ENCODE measurements at places on chromosomes 12 and 14.

- DNase-seq, result no peak
Observed at GRCh38 chr12:127238107-127238506, 1028.9 kb upstream of the TMEM132C start.

GRCh38 chr12:38149395-38150073 lies 167.0 kb upstream of the ALG10B start:
- no peak for DNase-seq

DNA sequence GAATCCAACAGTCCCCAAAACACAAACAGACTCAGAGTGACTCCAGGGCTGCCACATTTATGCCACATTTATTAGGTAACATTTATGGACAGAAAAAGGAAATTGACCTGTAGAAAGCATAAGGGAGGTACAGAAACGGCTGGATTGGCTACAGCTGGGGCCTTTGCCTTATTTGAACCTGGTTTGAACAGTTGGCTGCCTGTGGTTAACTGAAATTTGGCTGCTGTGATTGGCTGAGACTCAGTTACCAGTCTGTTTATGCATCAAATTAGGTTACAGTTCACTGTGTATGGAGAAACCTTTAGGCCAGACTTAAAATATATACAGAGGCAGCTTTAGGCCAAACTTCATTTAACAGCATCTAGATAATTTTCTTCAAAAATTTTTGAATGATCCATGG lies 27.8 kb upstream of the PCNX1 start:
- DNase-seq, result no peak

- DNase-seq, result no peak
Observed at GRCh38 chr12:93302331-93303229, 75.1 kb upstream of the NUDT4 start.

DNA sequence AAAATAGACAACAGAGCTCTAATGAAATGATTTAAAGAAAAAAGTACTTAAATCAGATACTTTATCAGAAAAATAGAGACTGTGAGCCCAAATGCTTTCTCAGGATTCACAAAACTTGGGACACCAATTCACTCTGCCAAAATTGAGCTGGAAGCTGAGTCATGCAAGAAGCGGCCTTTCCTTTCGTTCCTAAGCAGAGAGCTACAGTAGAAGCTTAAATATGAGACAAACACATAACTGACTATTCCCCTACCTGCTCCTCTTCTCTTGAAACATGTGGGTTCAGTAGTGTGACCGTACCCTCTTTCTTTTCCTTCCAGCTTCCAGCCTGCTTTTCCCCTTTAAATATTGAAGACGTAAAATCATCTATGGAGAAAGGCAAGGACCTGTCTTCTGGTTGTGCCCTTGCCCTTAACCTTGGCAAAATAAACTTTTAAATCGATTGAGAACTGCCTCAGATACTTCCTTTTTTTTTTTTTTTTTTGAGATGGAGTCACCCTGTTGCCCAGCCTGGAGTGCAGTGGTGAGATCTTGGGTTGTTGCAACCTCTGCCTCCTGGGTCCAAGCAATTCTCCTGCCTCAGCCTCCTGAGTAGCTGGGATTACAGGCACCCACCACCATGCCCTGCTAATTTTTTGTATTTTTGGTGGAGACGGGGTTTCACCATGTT lies 4.4 kb upstream of the SDS start:
- no peak for DNase-seq

DNA sequence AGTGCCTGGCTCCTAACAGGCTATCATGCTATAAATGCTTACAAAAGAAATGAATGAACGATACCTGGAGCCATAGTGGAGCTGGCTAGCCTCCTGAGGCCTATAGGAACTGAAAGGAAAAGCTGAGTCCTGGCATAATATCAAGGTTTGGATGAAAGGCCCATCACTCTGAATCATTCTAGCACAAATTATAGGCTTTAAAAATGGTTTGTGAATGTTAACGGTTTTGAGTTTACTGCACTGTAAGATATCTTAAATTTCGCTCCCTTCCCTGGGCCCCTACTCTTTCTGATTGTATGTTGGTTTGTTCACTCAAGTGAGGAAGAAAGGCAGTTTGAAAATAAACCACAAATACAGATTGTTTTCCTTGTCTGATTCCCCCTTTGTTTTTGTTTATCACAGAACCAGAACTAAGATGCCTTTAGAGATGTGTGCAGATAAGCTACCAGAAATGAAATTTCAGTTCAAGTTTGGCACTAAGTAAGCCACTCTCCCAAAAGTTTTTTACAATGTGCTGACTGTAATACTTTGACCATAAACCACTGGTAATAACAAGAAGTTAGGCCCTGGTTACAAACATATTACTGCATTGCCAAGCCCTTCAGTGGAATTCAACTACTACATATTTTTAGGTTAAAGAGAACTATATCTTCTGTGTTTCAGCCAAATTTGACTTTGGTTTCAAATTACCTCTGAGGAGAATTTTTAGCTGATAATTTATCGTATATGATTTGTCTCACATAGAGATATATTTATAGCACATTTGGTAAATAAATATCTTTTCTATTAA lies 89.5 kb downstream of the ALX1 start:
- DNase-seq, result no peak

- no peak for DNase-seq
Observed at GRCh38 chr14:103127861-103128598, 4.8 kb downstream of the TNFAIP2 start.

DNA sequence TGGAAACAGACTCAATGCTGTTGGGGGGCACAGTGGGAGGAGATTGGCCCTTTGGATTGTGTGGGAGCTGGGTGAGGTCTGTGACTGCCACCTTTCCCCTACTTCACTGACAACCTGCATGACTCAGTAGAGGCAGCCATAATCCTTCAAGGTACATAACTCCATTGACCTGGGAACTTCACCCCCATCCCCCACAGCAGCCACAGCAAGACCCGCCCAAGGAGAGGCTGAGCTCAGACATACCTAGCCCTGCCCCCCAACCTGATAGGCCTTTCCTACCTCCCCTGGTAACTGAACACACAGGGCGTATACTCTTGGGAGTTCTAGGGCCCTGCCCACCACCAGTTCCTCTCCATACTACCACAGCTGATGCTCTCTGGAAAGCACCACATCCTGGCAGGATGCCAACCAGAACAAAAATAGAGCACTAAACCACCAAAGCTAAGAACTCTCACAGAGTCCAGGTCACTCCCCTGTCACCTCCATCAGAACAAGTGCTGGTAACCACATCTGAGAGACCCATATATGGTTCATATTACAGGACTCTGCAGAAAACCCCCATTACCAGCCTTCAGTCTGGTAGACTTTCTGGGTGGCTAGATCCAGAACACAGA lies 703.9 kb downstream of the FSCB start:
- no peak for DNase-seq

GRCh38 chr12:19659086-19659485 lies 219.8 kb downstream of the AEBP2 start:
- DNase-seq, result no peak

DNA sequence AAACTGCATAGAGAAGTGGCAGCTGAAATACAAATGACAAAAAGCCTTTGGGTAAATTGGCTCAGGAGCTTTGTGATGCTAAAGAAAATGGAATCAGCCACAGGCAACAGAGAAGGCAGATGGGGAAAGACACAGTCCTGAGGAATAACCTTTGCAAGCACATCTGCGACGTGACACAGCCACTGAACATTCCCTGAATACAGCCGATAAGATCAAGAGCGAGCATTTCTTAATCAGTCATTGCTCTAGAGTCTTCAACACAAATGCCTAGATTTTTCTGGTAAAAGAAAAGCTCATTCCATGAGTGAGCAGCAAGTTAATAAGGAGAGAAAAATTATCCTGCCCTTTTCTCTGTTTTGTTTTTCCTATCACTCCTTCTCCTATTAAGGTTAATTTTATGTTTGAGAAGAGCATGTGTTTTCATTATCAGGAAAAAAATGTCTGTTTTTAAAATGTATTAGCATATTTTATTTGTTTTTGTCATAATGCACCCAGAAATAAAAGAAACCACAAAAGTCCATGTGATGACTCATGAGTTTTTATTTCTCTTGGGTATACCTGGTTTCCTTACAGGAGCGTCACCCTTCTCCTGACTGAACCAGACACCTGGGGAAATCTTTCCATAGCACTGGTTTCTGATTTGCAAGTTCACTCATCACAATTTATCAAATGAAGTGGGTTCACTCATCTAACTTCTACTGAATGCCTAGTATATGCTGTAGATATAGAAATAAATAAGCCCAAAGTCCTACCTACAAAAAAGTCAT lies 45.4 kb upstream of the PCED1B start:
- no peak for DNase-seq

DNA sequence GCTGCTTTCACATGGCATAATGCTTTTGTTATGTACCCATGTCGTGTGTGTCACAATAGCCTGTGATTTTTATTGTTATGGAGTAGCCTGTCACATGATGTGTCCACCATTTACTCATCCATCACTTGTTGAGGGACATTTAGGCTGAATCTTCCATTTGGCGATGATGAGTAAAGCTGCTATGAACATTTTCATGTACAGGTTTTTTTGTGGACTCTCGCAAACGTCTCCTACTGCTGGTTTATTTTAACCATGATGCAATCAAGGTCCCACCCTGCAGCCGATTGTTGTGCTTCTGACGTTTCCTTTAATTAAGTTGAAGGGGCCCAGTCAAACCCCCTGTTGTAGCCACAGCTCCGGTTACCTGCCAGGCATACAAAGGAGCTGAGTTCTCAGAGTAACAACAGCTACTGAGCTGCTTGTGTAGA lies 63.2 kb downstream of the ZNF664 start:
- no peak for DNase-seq

DNA sequence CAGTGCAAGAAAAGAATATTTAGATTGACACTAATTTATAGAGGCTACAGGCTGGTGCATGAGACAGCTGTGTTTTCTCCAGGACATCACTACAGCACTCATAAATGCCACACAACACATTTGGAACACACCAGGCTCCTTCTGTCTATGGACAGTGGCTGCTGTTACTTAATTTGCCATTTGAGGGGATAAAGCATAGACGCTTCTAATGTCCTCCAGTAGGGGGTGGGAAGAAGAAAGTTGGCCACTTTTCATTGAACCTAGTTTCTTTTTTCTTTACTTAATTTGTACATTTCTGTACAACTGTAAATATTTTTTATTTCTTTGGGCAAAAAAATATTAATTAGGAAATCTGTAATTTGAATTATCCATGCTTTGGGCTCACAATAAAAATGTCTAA lies 12.4 kb upstream of the RTN1 start:
- DNase-seq, result no peak

DNA sequence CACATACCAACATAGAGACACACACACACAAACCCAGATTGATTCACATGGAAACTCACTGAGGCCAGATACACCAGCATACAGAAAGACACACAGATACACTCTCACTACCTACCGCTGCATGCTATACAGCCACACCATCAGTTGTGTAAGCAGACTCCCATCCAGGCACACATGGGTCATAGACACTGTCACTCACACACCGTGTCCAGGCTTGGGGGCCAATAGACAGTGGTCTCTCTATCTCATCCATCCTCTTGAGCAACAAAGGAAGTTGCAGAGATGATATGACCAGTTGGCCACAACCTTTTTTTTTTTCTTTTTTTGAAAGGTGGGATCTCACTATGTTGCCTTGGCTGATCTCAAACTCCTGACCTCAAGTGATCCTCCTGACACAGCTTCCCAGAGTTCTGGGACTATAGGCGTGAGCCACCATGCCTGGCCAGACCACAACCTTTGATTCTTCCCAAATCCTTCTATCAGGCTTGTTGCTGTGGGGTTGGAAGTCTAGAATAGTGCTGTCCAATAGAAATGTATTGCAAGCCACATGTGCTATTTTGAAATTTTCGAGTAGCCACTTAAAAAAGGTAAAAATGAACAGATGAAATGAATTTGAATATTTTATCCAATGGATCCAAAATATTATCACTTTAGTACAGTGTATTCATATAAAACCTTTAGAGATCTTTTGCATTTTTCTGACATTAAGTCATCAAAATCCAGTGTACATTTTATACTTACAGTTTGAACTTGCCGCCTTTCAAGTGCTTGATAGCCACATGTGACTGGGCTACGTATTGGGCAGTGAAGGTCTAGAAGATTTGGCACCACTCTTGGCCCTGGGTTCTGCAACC lies 7.4 kb downstream of the LRP1-AS start:
- DNase-seq, result no peak

GRCh38 chr12:91704446-91704845 lies 441.2 kb downstream of the BTG1 start:
- no peak for DNase-seq

- DNase-seq, result no peak
Observed at GRCh38 chr12:42490261-42490842, 99.2 kb downstream of the PRICKLE1 start.

GRCh38 chr14:85218982-85219381 lies 311.0 kb upstream of the FLRT2 start:
- DNase-seq, result no peak

- DNase-seq, result peak; percentile 28
Observed at GRCh38 chr14:64762044-64763034, 58.1 kb downstream of the PLEKHG3 start.

DNA sequence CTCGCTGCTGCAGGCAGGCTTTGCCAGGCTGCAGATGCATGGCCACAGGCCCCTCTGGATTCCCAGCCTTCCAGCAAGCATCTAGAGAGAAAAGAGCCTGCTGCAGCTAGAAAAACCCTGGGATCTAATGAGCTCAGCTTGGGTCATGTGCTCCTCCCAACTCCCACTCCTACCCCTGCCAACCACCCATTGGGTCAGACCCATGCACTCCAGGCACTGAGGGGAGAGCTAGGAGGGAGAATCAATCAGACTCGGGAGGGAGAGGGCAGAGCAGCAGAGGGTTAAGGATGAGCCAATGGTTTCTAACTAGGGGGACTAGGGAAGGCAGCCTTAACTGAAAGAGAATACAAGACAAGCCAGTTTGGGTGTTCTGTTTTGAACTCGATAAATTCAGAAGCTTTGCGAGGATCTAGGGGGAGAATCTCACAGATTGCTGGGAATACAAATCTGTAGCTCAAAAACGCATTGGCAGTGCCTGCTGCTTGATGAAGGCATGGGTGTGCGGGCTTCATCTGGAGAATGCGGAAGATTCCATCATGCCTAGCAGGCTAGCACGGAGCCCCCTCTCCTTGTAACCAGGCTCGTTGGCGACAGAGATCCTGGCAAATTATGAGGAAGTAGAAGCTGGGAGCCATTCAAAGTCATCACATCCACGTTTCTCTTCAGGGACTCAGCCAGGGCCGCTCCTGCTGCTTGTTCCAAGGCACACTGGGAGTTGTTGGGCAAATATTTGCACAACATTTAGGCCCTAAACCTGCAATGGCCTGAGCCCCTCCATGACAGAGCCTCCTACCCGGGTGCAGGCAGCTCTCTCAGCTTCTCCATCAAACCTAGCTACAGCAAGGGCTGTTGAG lies 56.4 kb downstream of the VCPKMT start:
- no peak for DNase-seq

- DNase-seq, result no peak
Observed at GRCh38 chr14:61461808-61462275, 140.5 kb downstream of the PRKCH start.

- DNase-seq, result no peak
Observed at GRCh38 chr14:105198588-105198987, 17.5 kb upstream of the NUDT14 start.

DNA sequence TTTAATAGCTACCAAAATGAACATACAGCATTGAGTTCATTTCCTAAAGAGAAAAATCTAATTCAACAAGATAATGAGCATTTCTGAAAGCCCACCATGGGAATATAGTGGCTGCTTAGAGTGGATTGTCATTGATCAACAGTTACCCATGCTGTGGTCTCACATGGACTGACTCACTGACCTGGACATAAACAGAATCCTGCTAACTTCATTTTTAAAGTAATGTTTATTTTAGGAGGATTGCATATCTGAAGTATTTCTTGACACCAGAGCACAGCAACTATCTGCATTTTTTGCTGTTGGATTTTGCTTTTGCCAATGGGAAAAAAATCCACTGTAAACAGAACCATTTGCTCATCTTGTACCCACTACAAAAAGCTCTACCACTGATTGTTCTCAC lies 71.7 kb downstream of the KCNC2 start:
- DNase-seq, result no peak
